ENCODE measurements at places on chromosomes 3 and 15.

GRCh38 chr3:100396967-100397366 lies 3.9 kb downstream of the TOMM70 start:
- DNase-seq, result no peak

- DNase-seq, result no peak
Observed at GRCh38 chr3:67662733-67663132, 8.3 kb upstream of the SUCLG2 start.

DNA sequence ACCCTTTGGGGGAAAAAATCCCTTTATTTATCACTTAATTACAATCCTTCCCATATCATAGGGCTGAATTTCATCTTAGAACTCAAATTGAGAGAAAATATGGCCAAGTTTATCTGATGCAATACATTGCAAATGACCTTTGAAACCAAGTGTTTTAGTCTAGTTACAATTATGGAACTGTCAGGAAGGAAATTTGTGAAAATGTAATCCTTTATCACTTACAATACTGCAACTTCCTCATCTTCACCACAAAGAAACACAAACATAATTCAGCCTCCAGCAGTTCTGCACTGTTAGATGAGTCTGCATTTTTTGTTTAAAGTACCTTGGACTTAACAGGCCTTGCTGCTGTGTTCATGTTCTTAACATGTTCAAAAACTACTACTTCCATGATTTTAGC lies 4.6 kb downstream of the CCPG1 start:
- peak; percentile 44 for DNase-seq

DNA sequence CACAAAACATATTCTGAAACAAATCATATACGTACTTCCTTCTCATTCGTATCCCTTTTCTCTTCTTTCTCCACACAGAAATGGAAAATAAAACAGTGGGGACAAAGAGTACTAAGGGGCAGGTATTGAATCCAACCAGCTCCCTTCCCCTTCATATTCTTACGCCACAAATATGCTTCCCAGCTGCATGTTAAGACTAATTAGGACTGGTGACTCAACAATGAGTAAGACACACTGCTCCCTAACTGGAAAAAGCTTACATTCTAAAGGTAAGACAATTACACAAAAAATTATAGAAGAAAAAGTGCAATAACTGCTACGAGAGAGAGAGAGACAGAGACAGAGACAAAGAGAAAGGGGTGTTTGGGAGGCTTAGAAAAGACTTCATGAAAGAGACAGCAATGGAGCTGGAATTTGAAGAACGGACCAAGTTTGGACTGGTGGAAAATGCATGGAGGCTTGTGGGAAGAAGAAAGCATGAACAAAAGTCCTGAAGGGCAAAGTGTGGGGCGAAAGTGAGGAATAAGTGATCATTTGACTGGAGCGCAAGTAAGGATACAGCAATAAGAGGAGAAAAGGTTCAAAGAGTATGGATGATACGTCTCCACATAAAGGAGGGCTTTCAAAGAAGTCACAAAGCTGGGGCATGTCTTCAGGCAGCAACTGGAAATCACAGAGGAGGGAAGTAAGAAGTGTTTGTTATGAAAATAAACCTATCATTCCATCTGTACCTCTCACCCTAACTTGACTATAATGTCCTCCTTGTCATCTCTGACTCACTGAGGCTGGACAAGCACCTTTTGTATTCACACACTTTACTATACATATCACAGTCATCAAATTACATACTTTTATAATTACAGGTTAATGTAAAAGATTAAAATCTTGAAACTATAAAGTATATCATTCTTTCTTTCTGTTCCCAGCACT lies 49.2 kb downstream of the RYK start:
- DNase-seq, result no peak

GRCh38 chr3:75176937-75177336 lies 487.2 kb upstream of the FRG2C start:
- DNase-seq, result no peak

DNA sequence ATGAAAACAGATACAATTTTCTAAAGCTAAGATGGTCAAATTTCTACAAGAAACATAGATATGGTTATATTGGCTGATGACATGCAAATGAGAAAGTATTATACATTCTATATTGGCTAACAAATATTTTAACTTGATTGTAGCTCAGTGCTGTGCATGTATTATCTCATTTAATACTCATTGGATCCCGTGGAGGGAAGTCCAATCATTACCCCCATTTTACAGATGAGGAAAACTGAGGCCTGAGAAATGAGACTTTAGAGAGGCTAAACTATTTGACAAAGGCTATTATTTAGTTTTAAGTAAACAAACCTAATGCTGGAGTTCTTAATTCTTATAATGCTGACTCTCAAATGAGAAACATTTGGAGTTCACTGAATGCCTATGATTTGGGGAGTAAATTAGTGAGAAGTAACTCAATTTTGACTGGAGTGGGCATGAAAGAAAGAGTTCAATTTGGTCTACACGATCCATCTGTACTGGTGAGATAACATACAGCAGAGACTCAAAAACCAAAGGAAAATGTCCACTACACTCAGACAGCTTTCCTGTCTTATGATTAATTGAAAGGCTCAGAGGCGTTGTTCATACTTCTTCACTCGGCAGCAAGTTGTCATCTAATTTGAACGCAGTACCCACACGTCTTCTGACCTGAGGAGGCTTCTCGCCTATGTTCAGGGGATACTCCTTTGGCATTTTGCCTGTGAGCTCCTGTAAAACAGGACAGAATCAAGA lies 72.2 kb upstream of the LMOD3 start:
- no peak for DNase-seq

DNA sequence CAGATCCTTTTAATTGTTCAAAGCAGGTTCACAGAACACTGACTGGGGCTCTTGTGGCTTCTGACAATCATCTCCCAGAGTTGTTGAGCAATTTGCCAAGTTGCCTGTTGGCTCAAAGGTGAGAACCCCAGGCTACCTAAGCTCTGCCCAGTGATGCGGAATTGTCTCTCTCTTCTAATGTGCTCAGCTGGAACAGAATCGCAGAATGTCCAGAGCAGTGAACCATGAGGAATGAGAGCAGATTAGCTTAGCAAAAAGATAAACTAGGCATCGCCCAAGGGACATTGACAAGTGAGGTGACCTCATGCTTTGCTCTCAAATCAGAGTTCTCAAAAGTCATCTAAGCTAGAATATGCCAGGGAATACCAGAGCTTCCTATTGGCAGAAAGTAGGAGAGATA lies 148.1 kb downstream of the WDR76 start:
- DNase-seq, result peak; percentile 57

- no peak for DNase-seq
Observed at GRCh38 chr3:13294442-13295351, 125.4 kb downstream of the NUP210 start.

- DNase-seq, result no peak
Observed at GRCh38 chr3:160613661-160614060, 48.3 kb upstream of the KPNA4 start.

GRCh38 chr3:29601861-29602585 lies 321.2 kb downstream of the RBMS3 start:
- no peak for DNase-seq

- peak; percentile 45 for DNase-seq
Observed at GRCh38 chr15:67148196-67148701, 82.8 kb downstream of the SMAD3 start.

DNA sequence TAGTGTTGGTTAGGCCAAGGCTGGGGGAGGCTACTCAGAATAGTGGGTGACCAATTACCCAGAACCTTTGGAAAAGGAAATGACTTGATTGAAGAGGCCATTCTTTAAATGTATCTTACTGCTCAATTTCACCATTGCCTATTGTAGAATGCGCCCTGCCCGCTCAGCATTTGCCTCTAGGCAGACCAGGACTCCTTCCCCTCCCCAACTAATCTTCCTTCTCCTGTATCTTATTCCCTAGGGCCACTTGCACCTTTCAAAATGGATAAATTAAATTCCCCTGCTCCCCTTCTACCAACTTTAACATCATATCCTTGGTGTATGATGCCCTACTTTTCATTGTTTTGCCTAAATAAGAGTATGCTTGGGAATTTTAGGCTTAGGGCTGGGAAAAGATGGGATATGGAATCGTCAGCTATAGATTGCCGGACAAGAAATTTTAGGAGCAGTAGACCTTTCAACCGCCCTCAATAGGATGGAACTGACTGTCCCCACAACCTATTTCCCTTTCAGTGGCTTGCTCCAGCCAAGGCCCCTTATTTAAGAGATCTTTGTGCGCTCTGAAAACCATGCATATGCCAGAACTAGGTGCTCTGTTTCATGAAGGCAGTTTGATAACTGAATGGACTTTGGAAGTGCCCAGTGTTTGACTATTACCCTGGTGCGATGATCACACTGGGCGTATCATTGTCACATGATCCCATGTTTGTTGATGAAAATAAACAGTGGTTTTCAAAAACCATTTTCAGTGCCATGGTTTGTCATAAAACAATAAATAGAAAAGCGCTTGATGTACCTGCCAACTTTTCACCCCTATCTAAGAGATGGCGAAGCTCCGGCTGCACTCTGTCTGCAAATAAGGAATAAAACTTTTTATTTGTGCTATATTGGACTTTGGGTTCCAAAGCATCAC lies 74.3 kb upstream of the TSEN2 start:
- DNase-seq, result peak; percentile 88

GRCh38 chr15:88658972-88659931 lies 20.4 kb downstream of the ISG20 start:
- DNase-seq, result no peak

DNA sequence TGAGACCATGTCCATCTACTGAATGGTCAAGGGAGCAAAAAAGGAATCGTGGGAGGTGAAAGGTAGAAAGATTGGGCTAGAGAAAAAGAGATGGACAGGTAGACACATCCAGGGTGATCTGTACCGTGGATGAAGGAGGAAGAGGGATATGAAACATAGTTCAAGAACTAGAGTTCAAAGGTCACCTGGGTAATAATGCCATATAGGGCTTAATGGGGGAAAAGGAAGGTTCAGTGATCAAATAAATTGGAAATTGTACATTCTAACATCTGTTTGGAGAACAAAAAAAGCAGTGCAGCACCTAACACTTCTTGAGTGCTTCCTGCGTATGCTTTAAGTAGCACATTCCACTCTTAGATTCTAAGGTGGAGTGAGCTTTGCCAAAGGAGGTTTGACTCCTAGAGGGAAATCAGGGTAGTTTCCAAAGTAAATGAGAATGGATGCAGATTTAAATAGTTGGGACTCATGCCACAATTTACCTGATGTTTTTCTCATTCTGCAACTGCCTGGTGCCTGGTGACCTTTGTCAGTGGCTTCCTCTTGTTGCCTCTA lies 46.6 kb downstream of the MITF start:
- no peak for DNase-seq

- DNase-seq, result no peak
Observed at GRCh38 chr15:98358971-98359370, 289.4 kb upstream of the IGF1R start.

- no peak for DNase-seq
Observed at GRCh38 chr3:117128133-117128532, 418.6 kb downstream of the TUSC7 start.

- no peak for DNase-seq
Observed at GRCh38 chr3:172279191-172279640, 169.0 kb downstream of the GHSR start.

GRCh38 chr3:79032686-79033318 lies 735.0 kb downstream of the ROBO1 start:
- DNase-seq, result peak; percentile 52

GRCh38 chr3:54443561-54444161 lies 321.3 kb downstream of the CACNA2D3 start:
- DNase-seq, result peak; percentile 82

- no peak for DNase-seq
Observed at GRCh38 chr15:68100194-68100593, 46.1 kb downstream of the PIAS1 start.

DNA sequence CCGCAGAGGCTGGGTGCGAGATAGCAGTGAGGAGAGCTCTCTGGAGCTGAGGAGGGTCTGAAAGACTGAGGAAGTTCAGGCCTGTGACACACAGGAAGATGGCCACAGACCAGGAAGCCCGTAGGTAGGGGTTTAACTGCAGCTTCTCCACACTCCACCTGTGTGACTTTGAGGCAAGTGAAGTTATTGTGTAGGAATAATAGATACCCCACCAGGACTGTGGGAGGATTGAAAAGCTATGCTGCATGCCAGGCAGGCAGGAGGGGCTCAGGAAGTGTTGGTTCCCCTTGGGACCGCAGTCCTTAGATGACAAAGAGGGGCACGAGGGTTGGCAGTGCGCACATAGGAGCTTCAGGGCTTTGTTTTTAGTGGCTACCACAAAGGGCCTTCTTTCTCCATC lies 50.9 kb downstream of the MAGEF1 start:
- no peak for DNase-seq

GRCh38 chr15:35723852-35724251 lies 177.9 kb upstream of the DPH6 start:
- DNase-seq, result no peak

- no peak for DNase-seq
Observed at GRCh38 chr15:70589221-70589620, 174.1 kb downstream of the UACA start.

GRCh38 chr15:66014635-66015182 lies 145.4 kb downstream of the RAB11A start:
- no peak for DNase-seq
